ENCODE measurements at places on chromosomes 6 and 20. TPM values are rescaled to one million over a fixed set of nuclear protein-coding genes. Genes with fewer than 3 reads are reported as not detected.

- H3K4me1 ChIP-seq, result no peaks in the 10 kb centered on the region
- no peak overlapping the region for H3K4me3 ChIP-seq
- H3K27ac ChIP-seq, result no peak overlapping the region
- no peaks in the 10 kb centered on the region for H3K27me3 ChIP-seq
- peaks cover 10% of the 10 kb centered on the region for H3K36me3 ChIP-seq
These were observed 44.8 kb downstream of the STK4 start for GRCh38 chr20:45011108-45011526.

DNA sequence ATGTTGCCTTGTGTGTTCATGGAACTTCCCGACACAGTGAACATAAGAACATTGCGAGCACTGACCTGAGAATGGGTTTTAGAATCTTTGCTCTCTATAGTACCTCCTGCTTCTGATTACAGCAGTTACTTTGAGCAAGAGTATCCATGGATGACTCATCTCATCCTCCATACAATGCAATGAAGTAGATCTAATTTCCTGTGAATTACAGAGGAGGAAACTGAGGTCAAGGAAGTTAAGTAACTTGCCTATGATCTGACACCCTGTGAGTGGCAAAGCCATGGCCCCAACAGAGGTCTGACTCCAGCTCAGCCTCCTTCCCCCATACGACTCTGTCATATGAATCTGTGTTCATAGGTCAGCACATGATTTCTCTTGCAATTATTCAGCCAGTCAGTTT is 518.1 kb downstream of the TFAP2A start:
- H3K4me3 ChIP-seq, result no peak overlapping the region
- H3K27me3 ChIP-seq, result no peaks in the 10 kb centered on the region

Gene COL9A3
- 0.98 TPM for total RNA-seq

GRCh38 chr20:16314320-16314719 is 258.9 kb downstream of the KIF16B start:
- no peak overlapping the region for H3K27ac ChIP-seq
- H3K4me3 ChIP-seq, result no peak overlapping the region
- H3K36me3 ChIP-seq, result no peaks in the 10 kb centered on the region
- no peaks in the 10 kb centered on the region for H3K27me3 ChIP-seq
- no peaks in the 10 kb centered on the region for H3K4me1 ChIP-seq

DNA sequence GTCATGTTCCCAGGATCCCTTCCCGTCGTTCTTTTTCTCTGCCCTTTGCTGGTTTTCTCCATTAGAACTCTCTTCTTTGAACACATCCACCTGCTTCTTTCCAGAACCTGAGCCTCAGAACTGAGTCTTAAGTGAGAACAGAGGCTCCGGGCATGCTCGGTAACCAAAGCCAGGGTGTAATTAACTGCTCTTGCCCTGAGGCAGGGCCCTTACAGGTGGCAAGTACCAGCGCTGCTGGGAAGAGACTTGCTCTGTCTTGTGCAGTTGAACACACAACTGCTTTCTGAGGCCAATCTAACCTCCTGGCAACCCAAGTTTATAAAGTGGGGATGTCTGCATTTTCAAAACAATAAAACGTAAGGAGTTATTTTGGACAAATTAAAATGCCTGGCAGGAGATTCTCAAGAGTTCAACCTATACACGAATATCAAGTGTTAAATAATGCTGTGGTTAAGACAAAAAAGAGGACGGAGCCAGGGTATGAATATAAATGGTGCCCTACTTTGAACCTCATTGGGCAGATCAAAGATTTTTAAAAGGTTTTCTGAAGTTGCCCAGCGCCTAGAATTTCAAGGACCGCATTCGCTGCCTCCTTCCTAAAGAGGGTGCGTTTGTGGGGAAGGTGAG is 12.4 kb upstream of the DEK start:
- no peak overlapping the region for H3K27ac ChIP-seq
- H3K4me3 ChIP-seq, result no peak overlapping the region
- H3K4me1 ChIP-seq, result peaks cover 8% of the 10 kb centered on the region
- H3K36me3 ChIP-seq, result no peaks in the 10 kb centered on the region
- no peak for DNase-seq

- no peaks in the 10 kb centered on the region for H3K27me3 ChIP-seq
- DNase-seq, result no peak
- peaks cover 1% of the 10 kb centered on the region for H3K36me3 ChIP-seq
- H3K4me3 ChIP-seq, result no peak overlapping the region
- no peaks in the 10 kb centered on the region for H3K4me1 ChIP-seq
- H3K27ac ChIP-seq, result peak overlapping the region; percentile 14
These were observed 66.5 kb downstream of the PSMG4 start for GRCh38 chr6:3325210-3325609.

GRCh38 chr6:89970072-89970471 is 75.8 kb downstream of the GJA10 start:
- no peaks in the 10 kb centered on the region for H3K27me3 ChIP-seq
- no peak for DNase-seq
- no peaks in the 10 kb centered on the region for H3K36me3 ChIP-seq
- H3K27ac ChIP-seq, result no peak overlapping the region

GRCh38 chr6:4914420-4915159 is 89.2 kb downstream of the RPP40 start:
- H3K4me3 ChIP-seq, result no peak overlapping the region
- H3K36me3 ChIP-seq, result no peaks in the 10 kb centered on the region
- H3K27ac ChIP-seq, result no peak overlapping the region
- H3K27me3 ChIP-seq, result no peaks in the 10 kb centered on the region

Gene CDK5RAP1
- total RNA-seq, result 15.2 TPM

GRCh38 chr20:11920083-11920482 is 2.4 kb downstream of the BTBD3 start:
- no peaks in the 10 kb centered on the region for H3K27me3 ChIP-seq
- H3K36me3 ChIP-seq, result peaks cover 2% of the 10 kb centered on the region
- no peak overlapping the region for H3K27ac ChIP-seq
- no peaks in the 10 kb centered on the region for H3K4me1 ChIP-seq
- DNase-seq, result no peak

DNA sequence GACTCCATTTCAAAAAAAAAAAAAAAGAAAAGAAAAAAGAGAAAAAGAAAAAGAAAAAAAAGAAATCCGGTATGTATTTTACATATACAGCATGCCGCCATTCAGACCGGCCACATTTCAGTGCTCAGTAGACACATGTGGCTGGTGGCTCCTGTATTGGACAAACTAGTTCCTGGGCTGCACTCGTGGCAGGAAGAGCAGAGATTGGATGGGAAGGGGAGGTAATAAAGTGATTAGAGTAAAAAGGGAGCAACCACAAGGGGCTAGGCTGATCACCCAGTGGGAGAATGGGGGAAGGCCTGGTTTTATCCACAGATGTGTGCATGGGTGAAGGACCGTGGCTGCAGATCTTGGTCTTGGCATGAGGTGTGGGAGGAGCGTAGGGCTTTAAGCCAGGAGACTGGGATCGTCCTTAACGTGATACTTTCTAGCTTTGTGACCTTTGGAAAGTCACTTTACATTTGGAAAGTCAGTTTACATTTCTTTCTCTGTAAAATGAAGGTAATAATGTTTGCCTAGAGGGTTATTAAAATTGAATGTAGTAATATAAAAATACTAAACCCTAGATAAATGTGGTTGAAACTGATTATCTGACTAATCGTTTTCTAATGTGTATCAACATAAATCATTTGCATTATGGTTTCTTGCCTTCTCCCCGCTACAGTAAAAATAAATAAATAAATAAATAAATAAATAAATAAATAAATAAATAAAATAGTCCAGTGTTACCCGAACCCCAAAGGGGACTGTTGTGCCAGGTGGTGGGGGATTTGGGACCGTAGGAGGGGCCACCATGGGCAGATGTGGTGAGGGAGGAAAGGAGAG is 869 bp upstream of the TRIM15 start:
- no peaks in the 10 kb centered on the region for H3K4me1 ChIP-seq
- H3K36me3 ChIP-seq, result peaks cover 5% of the 10 kb centered on the region
- peak overlapping the region; percentile 86 for H3K27ac ChIP-seq
- DNase-seq, result no peak

- no peaks in the 10 kb centered on the region for H3K4me1 ChIP-seq
- no peaks in the 10 kb centered on the region for H3K27me3 ChIP-seq
- DNase-seq, result no peak
These were observed 92.1 kb upstream of the ANKEF1 start for GRCh38 chr20:9942736-9943135.

DNA sequence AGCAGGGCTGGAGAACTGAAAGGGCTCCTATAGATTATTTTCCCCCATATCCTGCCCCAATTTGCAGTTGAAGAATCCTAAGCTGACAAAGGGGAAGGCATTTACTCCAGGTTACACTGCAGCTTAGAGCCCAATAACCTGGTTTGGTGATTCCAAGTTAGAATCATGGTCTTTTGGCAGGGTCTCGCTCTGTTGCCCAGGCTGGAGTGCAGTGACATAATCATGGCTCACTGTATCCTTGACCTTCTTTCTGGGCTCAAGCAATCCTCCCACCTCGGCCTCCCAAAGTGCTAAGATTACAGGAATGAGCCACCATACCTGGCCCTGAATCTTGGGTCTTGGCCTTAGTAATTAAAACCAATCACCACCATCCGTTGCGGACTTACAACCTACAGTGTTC is 1.0 kb upstream of the MMP9 start:
- H3K36me3 ChIP-seq, result no peaks in the 10 kb centered on the region
- H3K4me1 ChIP-seq, result peaks cover 6% of the 10 kb centered on the region
- no peak overlapping the region for H3K27ac ChIP-seq
- H3K4me3 ChIP-seq, result no peak overlapping the region

GRCh38 chr6:72382602-72383529 is 239.0 kb upstream of the KCNQ5 start:
- H3K27ac ChIP-seq, result no peak overlapping the region
- H3K36me3 ChIP-seq, result no peaks in the 10 kb centered on the region
- H3K4me3 ChIP-seq, result no peak overlapping the region

DNA sequence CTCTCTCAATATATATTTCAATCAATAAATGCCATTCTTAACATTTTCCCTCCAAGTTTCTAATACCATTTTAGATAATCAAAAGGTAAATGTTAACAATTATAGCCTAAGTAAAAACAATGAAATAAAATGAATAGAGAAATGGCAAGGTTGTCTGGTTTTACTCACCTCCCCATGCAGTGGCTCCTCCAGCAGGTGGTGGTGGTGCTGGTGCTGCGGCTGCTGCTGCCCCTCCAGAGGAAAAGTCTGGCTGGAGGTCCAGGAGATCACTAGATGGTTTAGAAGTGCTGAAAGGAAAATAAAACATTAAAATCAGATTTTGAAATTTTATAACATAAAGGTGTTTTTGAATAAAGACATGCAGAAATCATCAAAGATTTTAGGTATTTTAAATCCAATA is 93.2 kb downstream of the PRSS35 start:
- H3K4me1 ChIP-seq, result no peaks in the 10 kb centered on the region
- H3K27me3 ChIP-seq, result no peaks in the 10 kb centered on the region
- DNase-seq, result no peak
- no peak overlapping the region for H3K4me3 ChIP-seq
- H3K36me3 ChIP-seq, result no peaks in the 10 kb centered on the region

GRCh38 chr20:61644378-61645076 is 392.5 kb downstream of the CDH4 start:
- no peak overlapping the region for H3K27ac ChIP-seq
- no peak for DNase-seq
- no peaks in the 10 kb centered on the region for H3K4me1 ChIP-seq
- peaks cover 8% of the 10 kb centered on the region for H3K27me3 ChIP-seq
- no peaks in the 10 kb centered on the region for H3K36me3 ChIP-seq

- peak overlapping the region; percentile 89 for H3K27ac ChIP-seq
- no peak for DNase-seq
- peaks cover 48% of the 10 kb centered on the region for H3K4me1 ChIP-seq
- H3K4me3 ChIP-seq, result peak overlapping the region; percentile 9
- H3K27me3 ChIP-seq, result no peaks in the 10 kb centered on the region
- H3K36me3 ChIP-seq, result no peaks in the 10 kb centered on the region
These were observed 50.4 kb downstream of the RBM38 start for GRCh38 chr20:57441510-57442154.

GRCh38 chr20:32130352-32130751 is 20.8 kb downstream of the TM9SF4 start:
- no peaks in the 10 kb centered on the region for H3K27me3 ChIP-seq
- no peaks in the 10 kb centered on the region for H3K4me1 ChIP-seq
- no peak overlapping the region for H3K27ac ChIP-seq
- no peak overlapping the region for H3K4me3 ChIP-seq
- H3K36me3 ChIP-seq, result peaks cover 14% of the 10 kb centered on the region
- no peak for DNase-seq

All from liver (tissue), 10 donors.